ENCODE measurements at places on chromosomes 3 and 15. TPM values are rescaled to one million over a fixed set of nuclear protein-coding genes. Genes with fewer than 3 reads are reported as not detected.

- no peak for DNase-seq
These were observed 292.4 kb downstream of the UBE2E2 start for GRCh38 chr3:23495507-23495906.

The CADM2 gene
- total RNA-seq, result 6.9 TPM

The EDEM1 gene
- total RNA-seq, result 57.3 TPM

- no peak for DNase-seq
These were observed 59.2 kb downstream of the UACA start for GRCh38 chr15:70704166-70704565.

DNA sequence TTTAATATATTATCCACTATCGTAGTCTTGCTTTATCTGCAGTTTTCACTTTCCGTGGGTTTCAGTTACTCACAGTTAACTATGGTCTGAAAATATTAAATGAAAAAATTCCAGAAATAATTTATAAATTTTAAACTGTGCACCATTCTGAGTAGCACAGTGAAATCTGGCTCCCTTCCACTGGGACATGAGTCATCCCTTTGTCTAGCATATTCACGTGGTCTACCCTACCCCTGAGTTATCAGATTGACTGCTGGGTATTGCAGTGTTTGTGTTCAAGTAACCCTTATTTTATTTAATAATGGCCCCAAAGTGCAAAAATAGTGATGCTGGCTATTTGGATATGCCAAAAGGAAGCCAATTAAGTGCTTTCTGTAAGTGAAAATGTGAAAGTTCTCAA is 539.5 kb upstream of the AGTR1 start:
- peak; percentile 44 for DNase-seq

GRCh38 chr15:42108806-42109205 is 14.4 kb upstream of the PLA2G4D start:
- DNase-seq, result no peak

GRCh38 chr15:59283717-59284391 is 77.2 kb downstream of the LDHAL6B start:
- DNase-seq, result peak; percentile 72

- no peak for DNase-seq
These were observed 33.1 kb downstream of the TP63 start for GRCh38 chr3:189664311-189664710.

GRCh38 chr3:172062761-172063160 is 23.4 kb downstream of the FNDC3B start:
- no peak for DNase-seq

The GFM1 gene
- 62.7 TPM for total RNA-seq

- no peak for DNase-seq
These were observed 59.6 kb downstream of the DLG1 start for GRCh38 chr3:197238842-197239241.

GRCh38 chr3:55756976-55757375 is 269.9 kb upstream of the WNT5A start:
- DNase-seq, result no peak

Data from ureter (tissue), 1 donor.